ENCODE measurements at places on chromosomes 5 and 9. TPM values are rescaled to one million over a fixed set of nuclear protein-coding genes. Genes with fewer than 3 reads are reported as not detected.

HOMER1 gene
- 70.7 TPM for total RNA-seq

WNT8A gene
- not detected for total RNA-seq

SPINK6 gene
- not detected for total RNA-seq

HRCT1 gene
- total RNA-seq: 7.0 TPM

ZNF658 gene
- total RNA-seq: 9.1 TPM

PLEKHG4B gene
- 0.40 TPM for total RNA-seq

All from dorsolateral prefrontal cortex (tissue), 122 donors.